Right renal pelvis (tissue), 4 donors: ENCODE measurements at places on chromosomes 2 and 18.

DNA sequence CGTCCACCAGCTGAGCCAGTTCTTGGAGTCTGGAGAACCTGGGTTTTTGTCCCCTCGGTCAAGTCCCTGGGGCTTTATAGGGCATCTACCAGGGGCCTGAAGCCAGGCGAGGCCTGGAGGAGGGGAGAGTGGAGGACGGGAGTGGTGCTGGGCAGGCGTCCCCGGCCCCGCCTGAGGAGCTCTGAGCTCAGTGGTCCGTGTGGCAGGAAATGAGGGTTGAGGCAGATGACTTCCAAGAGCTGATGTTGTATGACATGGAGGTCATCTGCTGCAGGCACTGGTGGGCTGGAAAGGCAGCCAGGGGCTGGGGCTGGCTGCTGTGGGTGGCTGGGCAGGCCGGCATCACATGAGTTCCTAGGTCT lies 118.5 kb upstream of the HS6ST1 start:
- DNase-seq: no peak

DNA sequence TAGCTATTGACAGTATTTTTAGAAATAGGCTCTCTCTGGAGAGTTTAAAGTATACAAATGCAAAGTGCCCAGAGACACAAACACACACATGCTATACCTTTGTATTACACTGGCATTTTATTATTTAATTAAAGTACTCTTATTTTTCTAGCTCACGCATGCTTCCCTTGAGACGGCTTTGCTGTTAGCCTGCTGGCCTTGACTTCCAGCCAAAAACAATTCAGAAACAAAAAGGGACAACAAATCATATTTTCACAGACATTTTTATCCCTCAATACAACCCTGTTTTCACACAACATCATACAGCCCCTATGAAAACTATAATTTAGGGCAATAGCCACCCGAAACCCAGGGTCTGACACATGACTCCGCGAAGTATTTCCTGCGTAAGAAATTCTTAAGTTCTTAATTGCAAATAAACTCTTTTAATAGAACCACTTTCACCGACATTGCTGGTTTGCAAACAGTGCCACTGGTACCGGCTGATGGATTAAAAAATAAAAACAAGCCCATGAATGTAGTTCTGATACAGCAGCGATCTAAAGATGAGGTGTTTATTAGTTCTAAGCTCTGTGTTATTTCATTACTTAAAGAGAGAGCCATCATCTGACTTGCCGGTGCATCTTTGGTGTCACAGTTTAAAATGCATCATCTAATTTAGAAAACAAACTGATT lies 185.1 kb downstream of the TCF4 start:
- no peak for DNase-seq

DNA sequence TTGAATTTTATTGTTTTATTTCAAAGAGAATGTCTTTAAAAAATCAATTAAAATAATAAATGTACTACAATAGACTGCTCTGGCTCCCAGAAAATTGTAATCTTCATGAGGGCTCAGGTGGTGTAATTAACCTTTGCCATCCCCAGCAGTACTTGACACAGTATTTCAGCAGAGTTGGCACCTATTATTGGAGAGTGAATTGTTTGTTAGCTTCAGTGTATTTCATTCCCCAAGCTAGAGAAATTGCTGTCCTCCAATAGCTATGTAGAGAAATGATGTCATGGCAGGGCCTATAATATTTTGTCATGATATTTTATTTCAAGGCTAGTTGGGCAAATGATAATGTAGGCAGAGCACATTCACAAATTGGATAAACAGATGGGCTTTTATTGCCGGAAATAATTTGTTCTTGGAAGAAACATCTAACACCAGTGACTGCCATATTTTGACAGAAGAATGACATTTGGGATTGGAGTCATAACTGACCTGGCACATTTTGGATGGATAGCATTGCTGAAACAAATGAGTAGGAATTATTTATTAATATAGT lies 712.0 kb upstream of the NXPH2 start:
- DNase-seq: no peak

GRCh38 chr2:203786549-203787351 lies 80.3 kb downstream of the CD28 start:
- DNase-seq: no peak

DNA sequence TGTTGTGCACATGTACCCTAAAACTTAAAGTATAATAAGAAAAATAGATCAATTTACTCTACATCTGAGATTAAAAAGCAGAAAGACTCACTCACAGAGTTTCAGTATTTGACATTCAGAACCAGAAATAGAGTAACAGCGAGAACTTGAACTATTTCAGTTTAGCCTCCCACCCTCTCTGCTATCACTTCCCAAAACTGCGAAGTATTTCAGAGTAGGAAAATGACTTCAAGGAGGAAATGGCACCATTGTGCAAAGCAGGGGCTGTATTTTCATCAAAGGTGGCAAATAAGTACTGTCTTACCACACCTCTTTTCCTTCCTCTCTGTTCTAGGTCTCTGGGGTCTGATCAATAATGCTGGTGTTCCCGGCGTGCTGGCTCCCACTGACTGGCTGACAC lies 13.6 kb downstream of the DHRS9 start:
- DNase-seq: no peak

GRCh38 chr2:171147081-171147480 lies 13.6 kb downstream of the TLK1 start:
- DNase-seq: no peak
